Stimulated activated CD8-positive, alpha-beta memory T cell treated with anti-CD3 and anti-CD28 coated beads, Interleukin-15, amount 100 ng/mL, for 48 hours (primary cell): ENCODE measurements at places on chromosomes 4 and X.

DNA sequence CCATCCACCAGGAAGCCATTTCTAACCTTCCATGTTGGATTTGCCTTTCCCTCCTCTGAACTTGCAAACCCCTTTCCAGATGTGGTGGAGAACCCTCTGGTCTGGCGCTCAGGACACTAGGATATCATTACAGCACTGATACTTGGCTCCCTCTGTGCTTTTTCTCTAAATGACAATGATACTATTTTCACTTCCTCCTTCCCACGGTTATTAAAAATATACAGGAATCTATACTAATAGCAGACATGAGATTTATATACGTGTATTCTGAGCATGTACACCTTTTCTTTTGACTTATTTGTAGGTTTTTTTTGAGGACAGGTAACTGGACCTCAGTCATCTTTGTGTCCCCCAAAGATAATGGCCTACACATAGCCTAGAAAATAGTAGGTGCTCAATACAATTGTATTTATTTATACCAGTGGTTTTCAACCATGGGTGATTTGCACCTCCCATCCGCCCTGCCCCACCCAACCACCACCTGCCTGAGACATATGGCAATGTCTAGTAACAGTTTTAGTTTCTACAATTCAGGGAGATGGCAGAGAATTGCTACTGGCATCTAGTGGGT lies 60.4 kb upstream of the PLAC8 start:
- DNase-seq: no peak

DNA sequence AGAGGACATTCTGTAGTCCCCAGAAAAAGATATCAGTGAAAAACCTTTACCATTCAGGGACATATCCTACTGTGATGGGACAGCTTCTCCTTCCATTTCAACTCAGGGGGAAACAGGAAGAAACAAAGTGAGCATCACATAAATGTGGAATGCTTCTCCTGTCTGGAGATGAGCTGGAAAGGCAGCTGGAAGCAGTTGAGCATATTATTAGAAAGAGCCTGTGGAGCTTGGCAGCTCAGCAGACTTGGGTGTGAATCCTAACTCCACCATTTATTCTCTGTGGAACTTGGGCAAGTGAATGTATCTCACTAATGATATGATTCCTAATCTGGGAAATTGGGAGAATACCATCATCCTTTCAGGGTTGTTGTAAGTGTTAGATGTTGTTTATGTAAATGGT lies 232.1 kb upstream of the F9 start:
- DNase-seq: no peak

GRCh38 chrX:95953564-95953963 lies 731.1 kb upstream of the DIAPH2 start:
- no peak for DNase-seq

DNA sequence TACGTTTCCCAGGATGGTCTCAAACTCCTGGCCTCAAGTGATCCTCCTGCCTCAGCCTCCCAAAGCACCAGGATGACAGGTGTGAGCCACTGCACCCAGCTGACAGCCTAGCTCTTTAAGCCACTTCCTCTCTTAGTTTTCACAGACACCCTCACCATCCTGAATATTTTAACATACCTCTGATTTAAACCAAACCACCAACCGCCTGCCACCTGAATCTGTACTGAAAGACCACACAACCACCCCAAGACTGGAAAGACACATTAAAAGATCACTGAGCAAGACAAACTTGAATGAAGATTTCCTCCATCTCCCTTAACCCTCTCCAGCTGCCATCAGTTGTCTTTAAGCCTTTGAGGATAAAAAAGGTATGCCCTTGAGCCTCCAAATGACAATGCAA lies 110.6 kb downstream of the SH3KBP1 start:
- peak; percentile 24 for DNase-seq

- DNase-seq: no peak
Observed at GRCh38 chr4:124636788-124637187, 75.7 kb downstream of the ANKRD50 start.

DNA sequence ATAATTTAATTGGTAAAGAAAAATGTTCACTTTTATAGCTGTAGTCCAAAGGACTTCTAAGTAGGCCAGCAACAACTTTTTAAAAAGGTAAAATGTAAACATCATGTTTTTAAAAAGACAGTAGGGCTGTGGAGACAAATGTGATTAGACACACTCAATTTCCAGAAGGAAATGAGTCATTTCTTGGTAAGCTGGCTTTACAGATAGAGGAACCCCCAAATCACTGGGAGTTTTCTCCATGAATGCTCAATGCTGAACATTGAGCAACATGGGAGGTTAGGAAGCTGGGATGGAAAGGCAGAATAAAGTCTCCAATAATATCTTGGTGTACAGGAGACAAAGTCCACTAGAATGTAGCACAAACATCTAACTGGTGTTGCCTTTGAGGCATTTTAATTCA lies 121.3 kb downstream of the NWD2 start:
- DNase-seq: no peak
